ENCODE measurements at places on chromosomes 4 and X.

GRCh38 chr4:12122316-12122715 is 693.6 kb upstream of the HS3ST1 start:
- DNase-seq, result no peak

GRCh38 chr4:7677799-7678301 is 243.1 kb upstream of the PSAPL1 start:
- no peak for DNase-seq

- no peak for DNase-seq
Observed at GRCh38 chr4:185886832-185887524, 75.0 kb upstream of the SORBS2 start.

DNA sequence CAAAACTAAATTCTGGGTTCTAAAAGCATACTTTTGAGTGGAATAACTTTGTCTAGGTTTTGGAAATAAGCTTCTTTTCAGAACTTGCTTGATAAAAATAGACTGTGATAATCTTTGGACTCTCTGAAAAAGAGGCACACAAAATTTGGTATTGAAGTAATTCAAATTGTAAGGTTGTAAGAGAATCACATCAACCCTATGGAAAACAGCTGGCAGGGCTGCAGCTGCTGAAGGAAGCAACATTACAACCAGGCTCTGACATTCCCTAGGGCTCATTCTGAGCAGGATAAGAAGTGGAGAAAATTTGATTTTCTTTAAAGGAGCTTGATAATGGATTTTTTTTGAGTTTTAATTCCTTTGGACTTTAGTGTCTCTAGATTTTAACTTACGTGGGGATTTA is 147.6 kb downstream of the FSTL5 start:
- no peak for DNase-seq

GRCh38 chr4:175678451-175678850 is 133.6 kb downstream of the GPM6A start:
- DNase-seq, result no peak

- no peak for DNase-seq
Observed at GRCh38 chr4:112036886-112037285, 108.4 kb upstream of the FAM241A start.

- DNase-seq, result no peak
Observed at GRCh38 chr4:8238036-8238511, 31.5 kb upstream of the HTRA3 start.

DNA sequence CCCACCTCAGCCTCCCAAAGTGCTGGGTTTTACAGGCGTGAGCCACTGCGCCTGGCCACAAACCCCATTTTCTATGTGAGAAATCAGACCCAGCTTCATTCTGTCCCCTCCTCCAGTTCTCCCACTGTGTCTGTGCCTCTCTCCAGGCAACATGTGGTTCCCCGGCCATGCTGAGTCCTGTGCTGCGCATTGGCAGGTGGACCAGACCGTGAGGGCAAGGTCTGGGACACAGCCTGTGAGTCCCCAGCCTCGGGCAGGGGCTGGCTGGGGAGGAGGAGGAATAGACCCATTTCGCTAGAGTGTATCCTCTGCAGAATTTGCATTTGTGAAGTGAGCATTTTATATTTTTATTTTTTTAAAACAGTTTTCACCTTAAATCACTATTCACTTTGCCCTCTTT is 21.5 kb upstream of the CLDN24 start:
- DNase-seq, result no peak

- DNase-seq, result no peak
Observed at GRCh38 chrX:68672581-68673318, 25.3 kb downstream of the STARD8 start.

- DNase-seq, result no peak
Observed at GRCh38 chr4:151313306-151314009, 11.9 kb downstream of the SH3D19 start.

GRCh38 chr4:67521506-67521905 is 23.8 kb downstream of the CENPC start:
- DNase-seq, result no peak

DNA sequence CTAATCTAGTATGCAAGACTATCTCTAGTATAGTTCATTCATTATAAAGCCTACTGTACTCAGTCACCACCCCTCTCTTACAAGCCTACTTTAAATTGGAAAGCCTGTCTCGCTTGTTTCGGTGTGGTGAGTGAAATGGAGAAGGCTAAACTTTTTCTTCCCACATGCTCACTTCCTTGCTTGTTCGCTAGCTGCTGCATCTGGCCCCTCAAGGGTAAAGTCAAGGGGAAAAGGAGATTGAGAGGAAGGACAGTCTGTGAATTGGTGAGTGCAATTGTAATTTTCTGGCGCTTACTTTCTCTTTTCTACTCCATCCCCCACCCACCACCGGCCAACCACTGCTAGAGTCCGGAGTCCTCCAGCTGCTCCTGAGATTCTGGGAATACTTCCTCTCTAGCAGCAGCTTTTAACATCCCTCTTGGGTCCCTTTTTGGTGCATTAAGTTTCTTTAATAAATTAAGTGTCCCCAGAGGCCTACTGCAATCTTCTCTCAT is 12.1 kb upstream of the ARAP2 start:
- no peak for DNase-seq

DNA sequence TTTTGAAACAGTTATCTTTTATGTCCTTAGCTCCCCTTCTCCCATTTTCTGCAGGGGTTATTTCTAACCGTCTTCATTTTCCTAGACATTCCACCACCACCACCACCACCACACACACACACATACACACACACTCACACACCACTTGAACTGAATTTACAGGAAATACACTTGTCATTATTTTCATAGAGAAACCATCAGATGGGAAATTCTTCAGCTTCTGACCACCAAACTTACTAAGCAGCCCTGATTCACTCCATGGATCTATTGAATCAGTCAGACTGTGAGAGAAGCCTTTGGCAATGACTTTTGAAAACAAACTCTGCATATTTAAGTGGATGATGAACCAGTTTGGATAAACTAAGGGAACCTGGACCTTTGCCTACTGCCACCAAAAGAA is 210.1 kb upstream of the NHS start:
- DNase-seq, result no peak

DNA sequence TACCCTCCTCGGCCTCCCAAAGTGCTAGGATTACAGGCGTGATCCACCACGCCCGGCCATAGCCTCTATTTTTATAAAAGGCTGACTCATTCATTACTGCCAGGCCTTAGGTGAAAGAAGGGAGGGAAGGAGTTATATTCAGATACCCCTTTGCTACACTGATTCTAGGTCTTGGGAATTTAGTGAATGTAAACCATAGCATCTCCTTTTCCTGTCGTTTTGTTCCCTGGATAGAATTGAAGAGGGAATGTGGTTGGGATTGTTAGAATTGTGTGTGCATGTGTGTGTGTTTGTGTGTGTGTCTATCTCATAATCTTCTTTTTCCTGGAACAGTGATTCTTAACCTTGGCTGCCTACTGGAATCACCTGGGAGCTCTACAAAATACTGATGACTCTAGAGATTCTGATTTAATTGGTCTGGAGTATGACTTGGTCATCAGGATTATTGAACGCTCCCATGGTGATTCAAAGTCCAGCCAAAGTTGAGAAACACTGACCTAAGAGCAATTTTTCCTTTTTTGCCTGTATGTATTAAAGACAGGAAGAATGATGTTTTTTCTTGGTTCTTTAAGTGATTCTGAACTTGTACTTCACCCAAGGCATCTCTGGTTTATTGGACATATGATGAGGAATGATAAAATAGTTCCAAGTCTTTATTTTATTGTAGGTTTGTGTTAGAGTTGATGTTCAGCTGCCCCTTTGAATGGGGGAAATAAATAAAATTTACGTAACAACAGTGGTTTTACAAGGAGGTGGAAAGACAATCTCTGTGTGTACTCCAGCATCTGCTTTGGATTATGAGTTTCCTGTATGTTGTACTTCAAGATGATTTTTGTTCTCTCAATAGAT is 37.0 kb downstream of the NAP1L5 start:
- no peak for DNase-seq

DNA sequence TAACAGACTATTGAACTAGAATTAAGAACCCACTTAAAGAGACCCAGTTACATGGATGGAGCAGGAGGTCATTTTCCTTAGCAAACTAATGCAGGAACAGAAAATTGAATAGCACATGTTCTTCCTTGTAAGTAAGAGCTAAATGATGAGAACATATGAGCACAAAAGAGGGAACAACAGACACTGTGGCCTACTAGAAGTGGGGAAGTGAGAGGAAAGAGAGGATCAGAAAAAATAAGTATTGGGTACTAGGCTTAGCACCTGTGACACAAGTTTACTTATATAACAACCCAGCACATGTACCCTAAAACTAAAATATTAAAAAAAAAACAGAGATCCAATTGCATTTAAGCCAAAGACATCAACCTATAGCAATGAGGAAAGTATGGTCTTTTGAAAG is 26.2 kb downstream of the ARAP2 start:
- DNase-seq, result no peak

- no peak for DNase-seq
Observed at GRCh38 chr4:85571008-85571407, 96.1 kb downstream of the ARHGAP24 start.

DNA sequence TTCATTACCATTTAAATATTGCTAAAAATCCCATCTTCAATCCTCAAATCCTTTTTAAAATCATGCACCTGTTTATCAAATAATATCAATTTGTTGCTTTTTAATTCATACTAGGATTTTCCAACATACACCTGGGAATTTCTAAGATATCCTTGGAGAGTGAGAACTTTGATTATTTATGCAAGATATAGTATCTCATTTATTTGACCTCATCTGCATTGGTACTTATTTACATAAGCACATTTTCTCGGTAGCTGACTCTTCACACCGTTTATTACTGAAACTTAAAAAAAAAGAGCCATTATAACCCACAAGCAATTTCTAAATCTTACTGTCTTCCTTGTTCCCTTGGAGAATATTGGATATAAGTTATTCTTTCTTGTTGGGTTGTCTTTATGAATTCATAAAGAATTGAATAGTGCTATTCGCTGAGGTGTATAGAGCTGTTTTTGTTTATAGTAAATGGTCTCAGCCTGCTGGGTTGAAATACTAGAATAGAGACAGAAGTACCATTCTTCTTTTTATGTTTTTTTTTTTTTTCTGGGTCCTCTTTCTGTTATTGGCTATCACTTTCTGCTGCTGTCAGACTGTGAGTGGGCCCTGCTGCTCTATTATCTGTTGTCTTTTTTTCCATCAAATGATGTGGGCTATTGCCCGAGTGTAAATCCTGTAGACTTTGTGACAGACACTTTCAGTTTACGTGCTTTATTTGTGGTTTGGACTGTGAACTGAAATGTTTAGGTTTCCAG is 2.9 kb downstream of the UGT8 start:
- DNase-seq, result no peak

- peak; percentile 14 for DNase-seq
Observed at GRCh38 chrX:119502727-119503483, 34.7 kb downstream of the SLC25A5 start.

- DNase-seq, result no peak
Observed at GRCh38 chrX:23832721-23833120, 49.7 kb downstream of the SAT1 start.

DNA sequence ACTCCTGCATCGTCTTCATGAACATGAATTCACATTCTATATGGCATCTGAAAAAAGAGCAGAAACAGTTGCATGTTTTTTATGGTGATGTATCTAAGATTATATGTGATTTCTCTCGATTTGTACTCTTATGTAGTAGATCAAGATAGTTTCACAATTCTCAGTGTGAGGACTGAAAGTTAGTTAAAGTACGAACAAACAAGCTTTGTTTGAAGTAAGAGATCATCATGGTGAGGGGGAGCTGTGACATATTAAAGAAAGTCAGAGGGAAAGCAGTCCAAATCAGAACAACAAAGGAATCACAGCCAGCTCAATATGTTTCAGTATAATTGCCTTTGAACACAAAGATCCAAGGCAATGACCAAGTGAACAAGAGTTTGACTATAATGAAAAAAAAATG is 1140.6 kb downstream of the SH3BGRL start:
- DNase-seq, result no peak

DNA sequence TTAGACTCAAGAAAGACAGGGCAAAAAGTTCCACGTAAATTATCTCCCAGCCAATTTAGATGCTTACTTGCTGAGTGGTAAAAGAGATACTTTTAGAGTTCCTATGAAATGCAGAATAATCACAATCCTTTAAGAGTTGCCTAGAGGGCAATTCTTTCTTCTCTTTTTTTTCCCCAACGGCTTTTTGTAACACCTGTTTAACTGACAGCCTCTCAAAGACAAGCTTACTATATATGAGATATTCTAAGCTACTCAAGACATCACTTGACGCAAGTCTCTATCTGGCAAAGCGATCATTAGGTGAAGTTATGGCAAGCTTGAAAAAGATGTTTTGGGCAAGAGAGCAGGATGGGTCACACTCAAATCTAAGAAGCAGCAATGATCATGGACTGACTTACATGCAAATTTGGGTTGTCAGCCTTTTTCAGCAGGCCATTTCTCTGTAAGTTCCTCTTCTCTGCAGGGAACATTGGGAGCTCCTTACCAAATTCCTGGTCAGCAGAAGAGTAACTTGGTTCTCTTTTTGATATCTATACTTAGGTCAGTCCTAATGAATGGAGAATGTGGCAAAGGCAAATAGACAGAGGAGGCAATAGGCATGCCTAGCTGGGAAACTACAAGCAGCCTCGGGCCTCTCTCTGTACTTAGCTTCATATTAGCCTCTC is 162.9 kb upstream of the FGF13 start:
- no peak for DNase-seq

DNA sequence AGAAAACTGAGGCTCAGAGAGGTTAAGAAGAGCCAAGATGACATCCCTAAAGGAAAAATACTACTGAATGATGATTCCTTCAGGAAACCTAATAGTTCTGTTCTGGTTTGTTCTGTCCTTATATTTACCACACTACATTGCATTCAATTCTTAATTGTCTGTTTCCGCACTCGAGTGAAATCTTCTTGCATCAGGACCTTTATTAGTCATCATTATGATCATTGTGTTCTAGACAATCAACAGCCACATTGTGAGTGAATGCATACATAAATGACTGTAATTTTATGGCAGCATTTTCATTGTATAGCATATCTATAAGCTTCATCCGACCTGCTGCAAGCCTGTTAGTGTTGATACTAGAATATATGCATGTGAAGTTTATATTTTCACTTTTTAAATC is 156.7 kb upstream of the FAM241A start:
- no peak for DNase-seq

- DNase-seq, result no peak
Observed at GRCh38 chrX:5681159-5681558, 547.5 kb downstream of the NLGN4X start.

DNA sequence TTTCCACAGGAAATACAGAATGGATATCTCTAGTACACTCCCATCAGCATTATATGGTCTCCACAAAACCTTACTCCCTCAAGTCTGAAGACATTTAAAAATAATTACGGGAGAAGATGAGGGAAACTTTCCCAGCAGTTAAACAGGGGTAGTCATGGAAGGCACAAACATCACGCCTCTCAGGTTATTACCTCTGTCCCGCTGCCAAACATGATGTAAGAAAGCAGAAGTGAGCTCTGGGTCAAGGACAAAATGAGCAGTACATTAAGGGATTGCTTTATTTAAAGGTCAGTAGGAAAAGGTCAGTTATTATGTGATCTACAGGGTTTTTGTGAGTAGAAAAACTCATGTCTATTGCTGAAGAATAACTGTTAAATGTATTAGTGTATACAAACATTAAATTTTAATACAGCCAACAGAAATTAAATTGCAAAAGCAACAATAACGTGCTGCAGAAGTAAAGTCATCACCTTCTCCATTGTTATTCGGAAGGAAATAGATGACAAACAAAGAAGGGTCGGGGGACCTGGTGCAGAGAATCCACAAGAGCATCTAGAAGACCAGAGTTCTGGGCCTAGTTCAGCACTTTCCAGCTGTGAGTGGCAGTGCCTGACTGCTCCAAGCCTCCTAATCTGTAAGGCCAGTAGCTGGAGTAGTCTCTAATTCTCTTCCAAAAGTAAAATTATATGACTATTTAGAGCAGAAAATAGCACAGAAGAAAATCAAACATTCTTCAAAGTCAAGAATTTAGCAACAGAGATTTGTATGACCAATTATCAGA is 171.2 kb downstream of the PPP3CA start:
- DNase-seq, result no peak
